ENCODE measurements at places on chromosomes 4 and X.

DNA sequence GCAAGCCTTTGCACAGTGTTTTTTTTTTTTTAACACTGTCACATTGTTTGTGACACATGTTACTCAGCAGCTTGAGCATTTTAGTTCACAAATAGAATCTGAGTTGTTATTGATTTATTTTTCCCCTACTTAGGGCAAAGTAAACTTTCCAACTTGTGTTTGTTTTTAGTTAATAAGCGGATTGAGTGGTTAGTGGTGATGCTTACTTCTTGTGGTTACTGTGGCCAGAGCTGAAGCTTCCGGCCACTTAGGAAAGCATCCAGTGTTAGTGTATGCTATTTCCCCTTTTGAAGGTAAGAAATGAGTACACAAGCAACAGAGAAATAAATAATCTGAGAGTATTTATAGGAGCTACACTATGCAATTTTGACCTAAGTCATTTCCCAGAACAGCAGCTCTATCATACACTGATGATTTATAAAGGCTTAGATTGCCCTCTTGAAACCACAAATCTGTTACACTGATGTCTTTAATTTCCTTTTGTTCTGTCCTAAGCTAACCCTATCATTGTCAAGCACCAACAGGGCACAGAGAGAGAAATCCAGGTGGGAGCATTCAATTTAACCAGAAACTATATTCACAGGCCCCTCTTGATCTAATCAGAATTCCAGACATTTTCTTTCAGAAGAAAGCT is 2464.6 kb downstream of the PCDH7 start:
- no peak for DNase-seq

- DNase-seq: no peak
Measured at GRCh38 chr4:20237894-20238537, 13.7 kb upstream of the SLIT2 start.

DNA sequence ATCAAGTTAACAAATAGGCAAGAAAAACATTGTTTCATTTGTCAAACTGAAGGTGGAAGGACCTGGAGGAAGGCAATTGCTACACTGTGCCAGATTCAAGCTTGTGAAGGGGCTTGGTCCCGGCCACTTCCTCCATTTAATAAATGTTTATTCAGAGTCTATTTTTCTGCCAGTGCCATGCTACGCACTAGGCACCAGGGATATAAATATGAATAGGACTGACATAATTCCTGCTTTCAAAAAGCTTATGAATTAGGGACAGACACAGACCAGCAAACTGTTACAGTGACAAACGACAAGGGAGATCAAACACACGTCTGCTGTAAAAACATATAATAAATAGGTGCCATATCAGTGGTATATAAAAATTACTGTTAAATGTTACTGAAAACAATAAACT is 571 bp downstream of the TLR6 start:
- DNase-seq: no peak

DNA sequence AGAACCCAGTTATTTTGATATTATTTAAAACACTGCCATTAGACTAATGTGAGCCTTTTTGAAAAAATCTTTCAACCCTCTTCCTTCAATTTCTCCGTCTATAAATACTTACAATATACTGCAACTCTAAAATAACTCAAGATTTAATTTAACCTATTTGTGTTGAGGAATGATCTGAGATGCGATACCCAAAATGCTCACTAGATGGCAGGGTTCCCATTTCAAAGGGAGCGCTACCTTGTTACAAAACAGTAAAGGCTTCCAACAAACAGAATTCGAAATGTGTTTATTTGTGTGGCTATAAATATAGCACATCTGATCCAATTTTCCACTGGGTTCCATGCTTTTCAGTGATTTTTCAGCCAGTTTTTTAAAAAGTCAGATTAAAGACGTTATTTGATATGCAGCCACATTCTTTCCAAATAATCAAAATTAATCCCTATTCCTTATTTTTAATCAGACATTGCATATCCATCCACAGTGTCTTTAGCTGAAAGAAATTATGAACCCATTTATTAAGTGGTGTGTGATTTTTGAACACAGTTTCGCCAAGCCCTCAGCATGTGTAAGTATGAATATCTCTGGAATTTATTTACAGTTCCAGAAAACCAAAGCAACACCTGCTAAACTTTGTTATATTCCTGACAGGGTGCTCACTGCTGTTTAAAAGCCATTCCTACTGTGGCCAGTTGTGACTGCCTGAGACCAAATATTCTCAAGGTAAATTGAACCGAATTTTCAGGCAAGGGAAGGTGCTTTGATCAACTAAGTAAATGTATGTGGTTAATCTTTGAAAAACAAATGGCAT is 668.0 kb upstream of the LCORL start:
- DNase-seq: no peak

DNA sequence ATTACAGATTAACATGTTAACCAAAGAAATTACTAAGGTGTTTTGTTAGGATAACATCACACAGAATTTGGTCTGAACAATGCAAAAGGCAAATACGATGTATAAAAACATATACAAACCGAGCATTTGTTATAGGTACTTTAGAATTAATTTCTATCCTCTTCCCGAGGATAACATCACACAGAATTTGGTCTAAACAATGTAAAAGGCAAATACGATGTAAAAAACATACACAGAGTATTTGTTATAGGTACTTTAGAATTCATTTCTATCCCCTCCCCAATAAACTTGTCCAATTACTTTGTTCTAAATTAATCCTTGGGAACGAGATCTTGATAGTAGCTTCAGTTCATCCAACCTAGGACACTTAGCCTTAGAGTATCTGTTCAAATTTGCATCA is 7.6 kb downstream of the HNRNPDL start:
- DNase-seq: no peak

- no peak for DNase-seq
Measured at GRCh38 chr4:123060039-123060770, 137.8 kb upstream of the NUDT6 start.

GRCh38 chrX:40005292-40006011 is 92.3 kb downstream of the BCOR start:
- DNase-seq: no peak

GRCh38 chr4:115945026-115945425 is 831.6 kb upstream of the NDST4 start:
- DNase-seq: no peak

GRCh38 chrX:113400193-113400704 is 559.6 kb upstream of the AMOT start:
- no peak for DNase-seq
